Lower leg skin (tissue), 4 donors: ENCODE measurements at places on chromosomes 1 and 21. TPM values are rescaled to one million over a fixed set of nuclear protein-coding genes. Genes with fewer than 3 reads are reported as not detected.

DNA sequence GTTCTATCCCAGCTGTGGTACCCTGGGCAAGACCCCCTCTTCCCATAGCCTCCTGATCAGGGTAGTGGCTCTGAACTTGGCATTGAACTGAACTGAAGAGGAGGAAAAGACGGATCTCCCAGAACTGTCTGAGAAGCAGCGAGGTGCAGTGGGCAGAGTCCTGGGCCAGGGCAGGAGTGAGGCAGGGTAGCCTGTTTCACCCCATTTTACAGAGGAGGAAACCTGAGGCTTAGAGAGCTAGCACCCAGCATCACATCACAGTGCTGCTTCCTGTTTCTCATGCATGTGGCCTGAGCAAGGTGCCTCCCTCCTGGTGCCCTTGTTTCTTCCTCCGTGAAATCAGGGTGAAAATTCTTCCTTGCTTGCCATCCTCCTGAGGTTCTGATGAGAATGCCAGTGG, 17.1 kb downstream of the ZNF362 start:
- peak; percentile 65 for DNase-seq

DNA sequence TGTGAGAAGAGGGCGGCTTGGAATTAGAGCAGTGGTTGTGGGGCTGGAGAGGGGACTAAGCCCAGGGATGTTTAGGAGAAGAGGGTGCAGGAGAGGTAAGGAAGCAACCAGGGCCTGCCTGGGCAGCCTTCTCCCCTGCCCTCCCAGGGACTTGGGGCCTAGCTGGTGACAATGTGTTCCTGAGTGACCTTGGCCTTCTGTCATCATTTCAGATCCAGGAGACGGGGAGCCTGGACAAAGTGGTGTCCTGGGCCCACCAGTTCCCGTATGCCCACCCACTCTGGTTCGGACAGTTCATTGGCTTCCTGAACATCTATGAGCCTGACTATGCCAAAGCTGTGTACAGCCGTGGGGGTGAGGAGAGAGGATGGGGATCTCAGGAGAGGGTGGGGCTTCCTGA, 11.8 kb downstream of the CYP4B1 start:
- no peak for DNase-seq

GRCh38 chr1:37691497-37692077, 729 bp upstream of the CDCA8 start:
- DNase-seq, result peak; percentile 88

DNA sequence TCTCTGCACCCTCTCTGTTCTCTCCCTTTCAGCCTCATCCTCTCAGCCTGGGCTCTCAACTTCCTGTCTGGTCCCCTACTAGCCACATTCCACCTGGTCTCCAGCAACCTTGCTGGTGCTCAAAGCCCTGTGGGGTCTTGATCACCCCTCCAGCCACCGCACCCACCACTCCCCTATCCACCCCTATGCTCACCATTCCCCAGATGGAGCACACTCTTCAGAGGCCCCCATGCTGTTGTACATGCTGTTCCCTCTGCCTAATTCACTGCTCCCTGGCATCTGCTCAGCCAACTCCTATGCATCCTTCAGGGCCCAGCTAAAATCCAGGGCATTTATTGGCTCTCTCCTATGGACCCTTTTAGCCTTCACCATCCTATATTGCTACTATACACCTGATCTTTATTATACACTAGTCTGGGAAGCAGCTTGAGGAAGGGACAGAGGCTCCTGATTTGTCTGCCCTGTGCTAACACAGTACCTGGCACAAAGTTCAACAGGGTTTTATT, 81.0 kb downstream of the GLIS1 start:
- DNase-seq, result no peak

DNA sequence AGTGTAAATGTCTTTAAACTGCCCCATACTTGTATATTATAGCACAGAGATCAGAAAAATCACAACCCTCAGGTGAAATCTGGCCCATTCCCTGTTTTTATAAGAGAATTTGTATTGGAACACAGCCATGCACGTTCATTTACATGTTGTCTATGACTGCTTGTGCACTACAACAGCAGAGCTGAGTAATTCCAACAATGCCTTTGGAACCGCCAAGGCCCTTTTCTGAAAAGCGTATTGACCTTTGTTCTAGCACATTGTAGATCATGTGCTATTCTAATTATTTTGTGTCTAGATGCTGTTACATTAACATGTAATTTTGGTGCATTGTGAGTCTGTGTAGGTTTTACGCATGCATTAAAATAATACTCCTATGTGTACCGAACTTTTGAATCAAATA, 339.6 kb downstream of the CHRM3 start:
- no peak for DNase-seq

- DNase-seq, result no peak
These were observed 87.6 kb upstream of the RUNX1 start for GRCh38 chr21:35136586-35137219.

DNA sequence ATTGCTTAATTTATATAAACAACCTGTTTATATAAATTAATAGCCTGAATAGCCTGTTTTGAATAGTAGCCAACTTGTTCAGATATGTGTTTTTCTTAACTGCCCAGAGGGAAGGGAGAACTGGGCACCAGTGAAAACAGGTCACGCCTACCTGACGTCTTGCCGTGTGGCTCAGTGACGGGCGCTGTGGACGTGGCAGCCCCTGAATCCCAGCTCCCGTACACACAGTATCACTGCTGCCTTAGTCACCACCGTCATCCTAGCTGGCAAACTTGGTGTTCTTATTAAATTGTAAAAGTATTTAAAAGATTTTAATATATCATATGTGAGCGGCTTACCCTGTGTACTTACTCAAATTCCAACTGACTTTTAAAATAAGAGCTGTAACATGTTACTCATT, 35.4 kb upstream of the TRAPPC10 start:
- DNase-seq, result no peak

GRCh38 chr1:203467550-203467921, 8.1 kb upstream of the PRELP start:
- DNase-seq, result peak; percentile 96

DNA sequence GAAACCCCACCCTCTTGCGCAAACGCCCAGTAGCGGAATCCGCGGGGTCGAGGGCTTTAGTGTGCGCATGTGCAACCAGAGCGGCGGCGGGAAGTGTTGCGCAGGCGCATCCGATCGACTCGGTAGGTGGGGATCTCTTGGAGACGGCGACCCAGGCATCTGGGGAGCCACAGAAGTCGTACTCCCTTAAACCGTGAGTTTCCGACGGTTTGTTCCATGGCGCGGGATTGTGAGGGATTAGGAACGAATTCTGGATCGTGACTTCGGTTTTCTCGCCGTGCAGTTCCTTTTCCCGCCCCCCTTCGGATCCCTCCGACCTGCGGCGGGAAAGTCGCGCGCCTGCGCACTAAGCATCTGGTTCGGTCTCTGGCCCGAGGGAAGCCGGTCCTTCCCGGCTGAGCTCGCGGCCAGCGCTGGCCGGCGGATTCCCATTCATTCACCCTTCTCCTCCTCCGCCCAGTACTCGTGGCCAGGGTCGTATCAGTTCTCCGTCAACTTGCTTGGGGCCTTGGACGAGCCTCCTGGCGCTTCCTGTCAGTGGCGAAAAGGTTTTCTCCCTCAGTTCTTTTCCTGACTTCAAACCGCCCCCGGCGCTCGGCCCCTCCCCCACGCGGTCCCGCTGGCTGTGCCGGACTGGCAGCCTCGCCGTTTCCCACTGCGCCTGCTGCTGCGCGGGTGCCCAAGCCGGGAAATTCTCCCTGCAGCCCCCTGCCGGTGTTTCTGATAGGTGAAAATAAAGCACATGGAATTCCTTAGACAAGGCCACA, at the start of gene CDC7:
Gene CDC7 (plus strand): TSS at position 96 of the 767 bp plus-strand sequence. CDS start 866 bp downstream, outside the sequence.
- DNase-seq, result peak; percentile 98

DNA sequence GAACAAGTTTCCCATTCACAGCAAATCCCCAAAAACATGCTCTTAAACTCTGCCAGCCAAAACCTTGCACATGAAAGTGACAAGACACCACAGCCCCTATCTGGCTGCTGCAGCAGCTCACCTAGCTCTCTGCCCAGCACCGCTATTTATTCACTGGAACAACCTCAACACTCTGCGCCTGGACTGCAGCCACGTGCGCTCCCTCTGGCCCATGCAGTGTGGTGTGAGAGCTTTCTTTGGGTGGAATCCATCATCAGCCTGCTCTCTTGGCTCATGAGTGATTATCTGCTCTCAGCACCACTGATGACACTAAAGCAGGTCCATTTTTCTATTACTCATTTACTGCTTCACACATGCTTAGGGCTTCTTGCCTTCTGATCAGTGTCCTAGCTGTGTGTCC, 11.4 kb downstream of the KCNJ6 start:
- no peak for DNase-seq

DNA sequence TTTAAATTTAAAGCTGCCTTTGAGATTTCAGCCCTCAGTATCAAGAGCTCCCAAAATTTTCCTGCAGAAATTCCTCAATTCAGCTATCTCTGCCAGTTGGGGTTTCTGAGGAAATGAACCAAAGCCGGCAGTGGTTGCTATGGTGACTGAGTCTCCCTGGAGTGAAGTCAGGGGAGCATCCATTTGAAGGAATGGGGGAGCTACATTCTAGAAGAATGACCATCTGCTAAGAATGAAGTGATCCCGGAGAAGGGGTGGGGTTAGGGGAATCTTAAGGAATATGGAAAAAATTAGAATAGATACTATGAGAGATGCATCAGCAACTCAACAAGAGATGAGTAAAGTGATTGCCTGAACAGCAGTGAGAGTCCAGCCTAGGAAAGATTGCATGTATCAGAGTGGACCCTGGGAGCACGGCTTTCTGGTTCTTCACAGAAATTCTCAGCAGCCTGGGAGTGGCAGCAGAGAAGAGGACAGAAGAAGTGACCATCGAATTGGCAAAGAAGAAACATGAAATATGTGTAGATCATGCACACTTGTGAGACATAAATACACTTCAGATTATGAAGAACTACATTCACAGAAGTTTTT, 94.7 kb downstream of the CHD1L start:
- DNase-seq, result no peak

The CD48 gene
- 1.2 TPM for total RNA-seq

The EDN2 gene
- total RNA-seq, result 1.2 TPM

The RPS27 gene
- total RNA-seq, result 3,177 TPM

The OLIG2 gene
- total RNA-seq, result not detected

The FAM72B gene
- total RNA-seq, result 1.7 TPM

The PDPN gene
- total RNA-seq, result 29.4 TPM

The RABGAP1L gene
- 47.1 TPM for total RNA-seq

The EPHB2 gene
- total RNA-seq, result 0.57 TPM

The DPM3 gene
- 30.0 TPM for total RNA-seq
